ENCODE measurements at places on chromosomes 16 and 17. TPM values are rescaled to one million over a fixed set of nuclear protein-coding genes. Genes with fewer than 3 reads are reported as not detected.
A peak's percentile ranks its signal among the peaks of the same experiment; 100 is the strongest.

DNA sequence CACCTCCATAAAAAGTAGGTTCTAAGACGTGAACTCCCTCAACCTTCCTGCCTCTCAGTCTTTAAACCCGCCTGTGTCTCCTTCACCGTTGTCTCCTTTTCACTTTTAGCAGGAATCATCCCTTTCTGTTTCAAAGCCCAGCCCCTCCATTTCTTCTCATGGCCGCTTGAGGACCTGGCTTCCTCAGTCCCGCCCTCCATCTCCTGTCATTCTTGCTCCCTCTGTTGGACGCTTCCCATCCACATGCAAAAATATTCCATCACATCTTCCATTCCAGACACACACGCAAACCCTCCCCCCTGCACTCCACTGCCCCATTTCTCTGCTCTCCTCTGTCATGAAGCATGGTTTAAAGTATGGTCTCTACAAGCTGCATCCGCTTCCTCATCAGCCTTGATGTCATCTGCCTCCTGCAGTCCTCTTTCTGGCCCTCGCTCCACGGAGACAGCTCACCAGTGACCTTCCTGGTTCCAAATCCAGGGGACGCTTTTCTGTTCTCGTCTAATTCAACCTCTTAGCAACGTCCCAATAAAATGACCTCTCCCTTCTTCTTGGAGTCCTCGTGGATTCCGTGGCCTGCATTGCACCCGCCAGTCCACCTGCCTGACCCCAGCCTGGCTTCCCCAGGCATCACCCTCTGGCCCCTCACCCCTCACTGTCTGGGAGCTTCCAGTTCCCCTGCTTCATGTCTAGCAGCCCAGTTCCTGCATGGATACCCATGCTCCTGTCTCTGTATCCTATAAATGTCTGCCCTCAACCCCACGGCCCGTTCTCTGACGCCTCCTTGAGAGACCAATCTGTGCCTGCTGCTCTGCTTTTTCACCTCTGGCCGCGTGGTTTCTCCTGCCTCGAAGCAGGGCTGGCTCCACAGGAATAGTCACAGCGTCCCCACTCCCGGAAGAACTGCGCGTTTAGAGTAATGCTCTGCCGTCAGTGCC is 26.2 kb downstream of the ANKRD40 start:
- DNase-seq = peak; percentile 59

DNA sequence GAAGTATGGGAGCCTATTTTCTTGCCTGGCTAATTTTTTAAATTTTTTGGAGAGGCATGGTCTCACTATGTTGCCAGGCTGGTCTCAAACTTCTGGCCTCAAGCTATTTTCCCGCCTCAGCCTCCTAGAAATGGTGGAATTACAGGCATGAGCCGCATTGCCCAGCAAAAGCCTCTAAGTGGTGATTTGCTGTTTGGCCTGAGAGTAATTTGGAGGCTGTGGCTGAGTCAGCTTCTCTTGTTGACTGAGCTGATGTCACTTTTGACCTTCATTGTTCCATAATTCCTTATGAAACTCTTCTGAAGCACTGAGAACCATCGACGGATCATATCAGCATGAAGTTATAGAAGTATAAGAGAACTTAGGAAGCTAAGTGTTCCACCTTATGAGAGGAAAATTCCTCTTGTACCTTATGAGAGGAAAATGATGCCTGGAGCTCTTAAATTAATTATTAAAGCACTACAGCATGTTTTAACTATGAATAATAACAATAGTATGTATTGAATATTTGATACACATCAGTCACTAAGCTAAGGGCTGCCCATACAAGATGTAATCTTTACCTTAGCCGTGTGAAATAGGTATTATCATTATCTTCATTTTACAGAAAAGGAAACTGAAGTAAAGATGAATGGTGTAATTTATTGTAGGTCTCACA is 220.8 kb upstream of the MON1B start:
- DNase-seq = no peak

DNA sequence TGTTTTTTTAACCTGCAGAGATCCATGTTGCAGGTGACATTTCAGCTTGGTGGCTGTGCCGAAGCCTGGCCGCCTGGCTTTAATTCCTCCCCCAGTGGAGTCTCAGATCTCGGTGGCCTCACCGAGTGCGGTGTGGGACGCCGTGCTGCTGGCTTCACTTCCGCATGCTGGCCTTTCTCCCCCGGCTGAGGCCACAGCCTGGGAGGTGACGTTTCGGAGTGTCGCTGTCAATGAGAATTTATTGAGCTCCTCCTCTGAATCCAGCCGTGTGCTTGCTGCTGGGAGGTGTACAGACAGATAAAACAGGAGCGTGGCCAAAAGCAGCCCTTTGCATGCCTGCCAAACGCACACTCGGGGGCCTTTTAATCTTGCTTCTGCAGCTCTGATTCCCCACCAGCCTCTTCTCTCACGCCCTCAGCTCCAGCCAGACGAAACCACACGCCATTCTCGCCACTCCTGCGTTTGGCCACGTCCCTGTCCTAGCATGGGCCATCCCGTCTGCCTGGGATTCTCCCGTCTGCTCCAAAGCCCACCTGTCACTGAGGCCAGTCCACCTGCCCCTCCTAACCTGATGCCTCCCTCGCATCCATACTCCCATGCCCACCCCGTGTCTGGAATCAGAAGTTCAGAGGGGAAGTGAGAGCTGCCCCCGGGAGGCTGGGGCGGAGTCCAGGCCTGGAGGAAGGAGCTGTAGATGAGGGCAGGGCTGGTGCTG is 3.6 kb downstream of the GSE1 start:
- DNase-seq = peak; percentile 49

- no peak for DNase-seq
Measured at GRCh38 chr17:933312-934073, 46.1 kb downstream of the NXN start.

DNA sequence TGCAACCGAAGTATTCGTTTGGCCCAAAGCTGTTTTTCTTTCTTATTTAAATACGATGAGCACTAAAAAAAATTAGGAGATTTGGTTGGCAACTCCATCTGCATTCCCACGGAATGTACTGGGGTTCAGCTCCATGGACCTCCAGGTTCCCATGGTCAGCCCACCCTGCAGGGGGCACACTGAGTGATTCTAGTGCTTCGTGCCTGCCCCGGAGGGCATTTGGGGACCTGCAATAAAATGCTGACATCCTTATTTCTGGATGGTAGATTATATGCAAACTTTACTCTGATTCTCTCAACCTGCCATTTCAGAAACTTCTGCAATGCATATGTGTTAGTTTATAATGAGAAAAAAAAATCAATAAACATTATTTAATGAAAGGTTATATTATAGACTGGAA is 339.4 kb downstream of the XYLT1 start:
- DNase-seq = no peak

DNA sequence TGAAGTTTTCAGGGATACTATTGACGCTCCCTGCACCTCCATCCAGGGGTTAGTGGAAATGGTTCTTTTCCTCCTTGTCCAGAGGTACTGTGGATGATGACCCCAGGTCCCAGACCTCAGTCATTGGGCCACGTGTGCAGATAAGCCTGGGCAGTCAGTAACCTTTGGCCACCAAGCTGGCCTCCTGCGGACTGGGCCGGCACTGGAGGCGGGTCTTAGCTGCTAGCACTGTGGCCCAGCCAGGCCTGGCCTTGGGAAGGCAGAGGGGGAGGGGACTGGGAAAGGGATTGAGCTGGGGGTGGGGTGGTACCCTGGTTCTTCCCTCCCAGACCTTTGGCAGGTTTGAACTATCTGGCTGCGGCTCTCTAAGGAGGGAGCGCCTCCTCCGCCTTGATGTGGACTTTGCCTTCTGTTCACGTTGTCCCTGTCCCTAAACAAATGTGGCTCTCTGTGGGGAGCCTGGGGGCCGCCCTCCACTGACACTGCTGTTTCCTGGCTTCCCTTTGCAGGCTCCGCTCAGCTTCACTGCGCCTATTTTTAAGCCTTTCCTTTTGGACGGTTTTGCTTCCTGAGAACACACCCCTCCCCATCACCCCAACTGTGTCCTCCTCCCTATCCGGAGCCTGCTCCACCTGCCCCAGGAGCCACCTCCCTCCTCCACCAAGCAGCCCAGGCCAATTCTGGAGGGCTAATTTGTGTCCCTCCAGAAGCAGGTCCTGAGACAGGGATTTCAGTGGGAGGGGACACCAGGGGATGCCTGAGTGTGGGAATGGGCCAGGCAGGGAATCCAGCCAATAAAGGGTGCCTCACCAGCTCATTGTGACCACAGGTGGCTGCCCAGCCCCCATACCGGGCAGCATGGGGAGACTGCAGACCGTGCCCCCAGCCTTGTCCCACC is 251.9 kb downstream of the SEC14L1 start:
- DNase-seq = peak; percentile 69

DNA sequence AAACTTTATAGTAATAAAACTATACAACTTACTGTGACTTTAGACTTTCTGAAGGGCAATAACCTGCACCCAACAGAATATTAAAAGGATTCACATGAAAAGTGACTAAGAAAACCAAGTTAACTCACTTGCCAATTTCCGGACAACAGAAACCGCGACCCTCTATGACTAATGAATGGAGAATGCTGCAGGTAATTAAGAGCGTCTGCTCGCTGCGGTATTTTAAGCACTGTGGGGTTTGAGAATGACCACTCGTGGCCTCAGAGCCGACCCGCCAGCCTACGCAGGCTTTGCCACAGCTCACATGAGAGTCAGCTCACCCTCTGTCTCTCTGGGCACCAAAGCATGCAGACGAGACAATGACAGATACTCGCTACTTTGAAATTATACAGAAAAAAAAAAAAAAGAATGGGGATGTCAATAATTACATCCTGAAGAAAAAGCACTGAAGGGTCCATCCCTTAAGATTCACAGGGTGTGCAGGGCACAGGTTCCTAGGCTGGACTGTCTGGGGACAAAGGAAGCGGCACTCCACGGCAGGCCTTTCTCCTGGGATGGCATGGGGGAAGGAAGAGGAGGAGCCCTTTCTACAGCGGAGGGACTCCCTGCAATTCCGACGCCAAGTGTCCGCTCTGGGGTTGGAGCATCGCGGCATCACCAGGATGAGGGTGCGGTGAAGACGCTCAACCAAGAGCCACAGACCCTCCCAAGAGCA is 35.0 kb downstream of the ZCCHC14 start:
- no peak for DNase-seq

DNA sequence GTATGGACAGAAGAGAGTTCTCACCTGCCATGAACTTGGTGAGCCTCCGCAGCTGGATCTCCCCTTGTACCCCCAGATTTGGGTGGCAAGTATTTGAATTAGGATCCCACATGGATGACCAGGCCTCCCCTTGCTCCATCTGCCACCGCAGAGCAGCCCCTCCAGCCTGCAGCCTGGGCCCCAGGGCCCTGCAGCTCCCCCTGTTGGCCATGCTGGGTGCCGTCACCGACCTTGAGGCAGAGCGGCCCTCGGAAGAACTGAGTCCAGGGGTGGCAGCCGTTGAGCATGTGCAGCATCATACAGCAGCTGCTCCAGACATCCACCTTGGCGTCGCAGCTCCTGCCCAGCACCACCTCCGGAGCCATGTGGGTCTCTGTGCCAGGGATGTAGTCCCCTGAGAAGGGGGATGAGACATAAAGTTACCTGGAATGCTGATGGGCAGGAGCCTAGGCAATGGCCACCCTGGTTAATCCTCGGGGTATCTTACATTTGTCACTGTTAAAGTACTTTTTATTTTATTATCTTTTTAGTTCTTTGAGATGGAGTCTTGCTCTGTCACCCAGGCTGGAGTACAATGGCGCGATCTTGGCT is 9.0 kb upstream of the SPATA32 start:
- DNase-seq = no peak

- no peak for DNase-seq
Measured at GRCh38 chr17:4520060-4520893, 21.6 kb downstream of the SPNS2 start.

DNA sequence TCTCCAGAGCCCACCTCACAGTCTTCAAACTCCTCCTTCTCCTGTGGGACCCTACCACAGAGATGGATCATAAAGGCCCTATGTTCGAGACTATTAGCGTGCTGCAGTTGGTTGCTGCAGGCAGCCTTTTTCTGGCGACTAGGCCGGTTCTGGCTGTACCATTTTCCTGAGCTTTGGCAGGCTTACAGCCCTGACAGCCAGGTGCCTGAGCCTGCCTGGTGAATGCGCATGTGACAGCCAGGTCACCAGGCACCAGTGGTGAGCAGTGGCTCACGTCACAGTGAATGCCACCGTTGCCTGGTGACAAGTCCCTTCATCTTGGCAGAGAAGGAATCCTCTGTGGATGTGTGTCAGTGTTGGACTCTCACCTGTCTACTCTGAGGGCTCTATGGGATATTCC is 978.8 kb downstream of the KCNJ18 start:
- DNase-seq = no peak

GRCh38 chr17:59842901-59843652 is 49.7 kb downstream of the TUBD1 start:
- DNase-seq = no peak

DNA sequence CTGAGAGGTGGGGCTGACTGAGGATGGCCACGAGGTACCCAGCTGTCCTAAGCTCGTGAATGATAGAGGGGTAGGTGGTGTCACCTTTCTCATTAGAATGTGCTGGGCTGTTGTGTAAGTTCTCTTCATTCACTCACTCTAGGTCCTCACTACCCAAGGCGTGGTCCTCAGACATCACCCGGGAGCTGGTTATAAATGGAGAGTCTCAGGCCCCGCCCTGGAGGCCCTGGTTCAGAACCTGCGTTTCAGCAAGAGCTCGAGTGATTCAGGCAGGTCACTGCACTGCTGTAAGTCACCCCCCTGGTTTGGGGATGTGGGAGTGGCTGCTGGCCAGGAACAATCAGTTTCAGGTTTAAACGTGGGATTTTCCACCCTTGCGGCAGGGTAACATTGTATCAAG is 139.8 kb downstream of the FOXL1 start:
- no peak for DNase-seq

DNA sequence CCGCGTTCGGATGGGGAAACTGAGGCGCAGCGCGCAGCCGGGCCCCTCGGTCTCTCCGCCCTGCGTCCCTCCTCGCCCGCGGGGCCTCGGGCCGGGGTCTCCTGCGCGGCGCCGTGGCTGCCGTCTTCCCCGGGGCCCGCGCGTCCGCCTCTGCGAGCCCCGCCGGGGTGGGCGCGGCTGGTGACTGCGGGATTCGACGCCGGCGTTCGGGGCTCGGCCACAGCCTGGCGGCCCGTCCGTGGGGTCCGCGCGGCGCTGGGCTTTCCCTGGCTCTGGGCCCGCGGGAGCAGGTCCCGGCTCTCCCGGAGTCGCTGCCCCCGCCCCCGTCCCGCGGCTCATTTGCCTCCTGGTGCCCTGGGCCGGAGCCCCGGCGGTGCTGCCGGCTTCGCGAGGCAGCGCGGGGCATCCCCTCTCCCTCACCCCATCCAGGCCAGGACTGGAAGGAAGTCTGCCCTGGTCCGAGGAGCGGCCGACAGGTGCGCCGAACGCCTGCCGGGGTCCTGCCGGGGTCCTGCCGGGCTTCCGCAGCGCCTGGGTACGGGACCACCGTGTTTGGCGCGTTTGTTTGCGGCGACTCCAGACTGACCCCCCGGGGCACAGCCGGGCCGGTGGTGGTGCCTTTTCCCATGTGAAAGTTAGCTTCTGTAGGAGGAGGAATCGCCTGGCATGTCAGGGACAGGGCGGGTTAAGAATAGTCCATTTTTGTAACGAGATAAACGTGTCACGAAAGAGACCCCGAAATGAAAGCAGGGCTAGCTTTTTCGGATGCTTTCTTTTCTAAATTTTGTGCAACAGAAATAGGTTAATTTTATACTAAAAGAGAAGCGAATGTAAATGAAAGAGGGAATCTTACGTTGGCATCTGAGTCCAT is 671 bp downstream of the CHMP6 start:
- DNase-seq = no peak

GRCh38 chr16:27351989-27352388 is 38.2 kb downstream of the IL4R start:
- DNase-seq = no peak

Gene KRT40
- polyA plus RNA-seq = not detected

Gene DHRS7C
- polyA plus RNA-seq = 12.6 TPM

Gene FBXL16
- polyA plus RNA-seq = 0.07 TPM

Gene OR1F1
- polyA plus RNA-seq = not detected

Gene KRTAP9-8
- polyA plus RNA-seq = not detected

Gene P2RX1
- polyA plus RNA-seq = 0.99 TPM
